Activated CD8-positive, alpha-beta memory T cell treated with anti-CD3 and anti-CD28 coated beads, Interleukin-2, amount 10 ng/mL, durations not matched to agents 7 days and 5 days (primary cell): ENCODE measurements at places on chromosomes 6 and 20. TPM values are rescaled to one million over a fixed set of nuclear protein-coding genes. Genes with fewer than 3 reads are reported as not detected.

The GTPBP2 gene
- 130 TPM for total RNA-seq

The RCAN2 gene
- total RNA-seq, result 0.91 TPM

The C20orf141 gene
- not detected for total RNA-seq

The CSE1L gene
- 111 TPM for total RNA-seq

The NR2E1 gene
- total RNA-seq, result not detected

The UNC93A gene
- total RNA-seq, result not detected

The MGME1 gene
- total RNA-seq, result 46.6 TPM

The DNAH8 gene
- 0.12 TPM for total RNA-seq

The MTFR2 gene
- total RNA-seq, result 31.8 TPM

The BCAS1 gene
- total RNA-seq, result not detected

The C6orf58 gene
- total RNA-seq, result not detected

The TGM3 gene
- total RNA-seq, result not detected

The BPIFB4 gene
- not detected for total RNA-seq

The CD93 gene
- total RNA-seq, result 0.54 TPM

The RFX6 gene
- total RNA-seq, result not detected

The CRISP3 gene
- not detected for total RNA-seq

The F13A1 gene
- not detected for total RNA-seq

The RSPO3 gene
- total RNA-seq, result not detected

The CGAS gene
- total RNA-seq, result 58.9 TPM

The SLC12A5 gene
- 1.7 TPM for total RNA-seq

The OOEP gene
- 1.1 TPM for total RNA-seq

The PHACTR3 gene
- total RNA-seq, result not detected

The PIGU gene
- 20.7 TPM for total RNA-seq

The CFAP206 gene
- total RNA-seq, result not detected

The FHL5 gene
- total RNA-seq, result not detected

The SLC17A4 gene
- total RNA-seq, result not detected

The SIRPB1 gene
- 6.0 TPM for total RNA-seq

The UBR2 gene
- 27.5 TPM for total RNA-seq

The RIN2 gene
- total RNA-seq, result not detected

The HLA-DPB1 gene
- total RNA-seq, result 150 TPM

The GNAS-AS1 gene
- total RNA-seq, result 0.89 TPM

The LY6G6F gene
- total RNA-seq, result not detected
